ENCODE measurements at places on chromosomes 1 and 21. TPM values are rescaled to one million over a fixed set of nuclear protein-coding genes. Genes with fewer than 3 reads are reported as not detected.

Gene UBXN10
- not detected for total RNA-seq

Gene PADI4
- total RNA-seq, result not detected

Gene AADACL4
- not detected for total RNA-seq

Gene UBR4
- total RNA-seq, result 67.0 TPM

Gene HSD3B2
- not detected for total RNA-seq

Gene RXRG
- not detected for total RNA-seq

Gene GDAP2
- total RNA-seq, result 29.3 TPM

Gene RNU1-3
- total RNA-seq, result 6,751 TPM

Gene OR14A2
- not detected for total RNA-seq

Gene ST6GALNAC3
- total RNA-seq, result 25.1 TPM

Gene TBX19
- total RNA-seq, result 0.94 TPM

Gene S100A5
- not detected for total RNA-seq

Gene PLA2G5
- 1.0 TPM for total RNA-seq

Gene PDPN
- total RNA-seq, result 155 TPM

Gene ACTL8
- total RNA-seq, result not detected

Gene TYW3
- 7.4 TPM for total RNA-seq

Gene SEMA4A
- total RNA-seq, result 0.16 TPM

Gene SMAP2
- 2.8 TPM for total RNA-seq

Gene CD244
- not detected for total RNA-seq

Gene CFAP57
- 0.16 TPM for total RNA-seq

Gene SYTL1
- not detected for total RNA-seq

Gene OR6N1
- total RNA-seq, result not detected

Gene LRRIQ3
- 0.16 TPM for total RNA-seq

Gene COL9A2
- 0.16 TPM for total RNA-seq

Gene LIN28A
- not detected for total RNA-seq
